ENCODE measurements at places on chromosomes 6 and 20.

DNA sequence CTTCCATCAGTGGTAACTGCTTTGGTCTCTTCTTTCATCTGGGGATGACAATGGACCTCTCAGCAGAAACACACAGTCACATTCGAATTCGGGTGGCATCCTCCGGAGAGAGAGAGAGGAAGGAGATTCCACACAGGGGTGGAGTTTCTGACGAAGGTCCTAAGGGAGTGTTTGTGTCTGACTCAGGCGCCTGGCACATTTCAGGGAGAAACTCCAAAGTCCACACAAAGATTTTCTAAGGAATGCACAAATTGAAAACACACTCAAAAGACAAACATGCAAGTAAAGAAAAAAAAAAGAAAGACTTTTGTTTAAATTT is 6.1 kb downstream of the EDN1 start:
- DNase-seq, result no peak

DNA sequence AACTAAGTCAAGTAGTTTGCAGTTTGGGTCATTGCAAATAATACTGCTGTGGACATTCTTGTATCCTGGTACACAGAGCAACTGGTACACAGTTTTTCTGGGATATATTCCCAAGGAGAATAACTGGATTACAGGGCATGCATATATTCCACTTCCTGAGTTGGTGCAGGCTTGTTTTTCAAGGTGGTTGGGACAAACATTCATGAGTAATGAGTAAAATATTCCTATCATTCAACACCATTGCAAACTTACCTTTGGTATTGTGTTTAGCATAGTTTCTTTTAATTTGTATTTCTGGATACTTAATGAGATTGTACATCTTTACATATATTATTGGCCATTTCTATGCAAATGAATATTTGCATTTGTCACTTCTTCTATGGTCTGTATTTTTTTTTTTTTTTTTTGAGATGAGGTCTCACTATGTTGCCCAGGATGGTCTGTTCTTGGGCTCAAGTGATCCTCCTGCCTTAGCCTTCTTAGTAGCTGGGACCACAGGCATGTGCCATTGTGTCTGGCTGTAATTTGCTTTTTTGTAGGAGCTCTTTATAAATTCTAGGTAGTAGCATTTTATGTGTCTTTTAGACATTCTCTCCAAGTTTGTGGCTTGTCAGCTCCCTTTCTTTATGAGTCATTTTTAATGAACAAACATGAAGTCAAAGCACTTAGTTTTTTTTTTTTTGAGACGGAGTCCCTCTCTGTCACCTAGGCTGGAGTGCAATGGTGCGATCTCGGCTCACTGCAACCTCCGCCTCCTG is 158.7 kb downstream of the SOX4 start:
- no peak for DNase-seq

DNA sequence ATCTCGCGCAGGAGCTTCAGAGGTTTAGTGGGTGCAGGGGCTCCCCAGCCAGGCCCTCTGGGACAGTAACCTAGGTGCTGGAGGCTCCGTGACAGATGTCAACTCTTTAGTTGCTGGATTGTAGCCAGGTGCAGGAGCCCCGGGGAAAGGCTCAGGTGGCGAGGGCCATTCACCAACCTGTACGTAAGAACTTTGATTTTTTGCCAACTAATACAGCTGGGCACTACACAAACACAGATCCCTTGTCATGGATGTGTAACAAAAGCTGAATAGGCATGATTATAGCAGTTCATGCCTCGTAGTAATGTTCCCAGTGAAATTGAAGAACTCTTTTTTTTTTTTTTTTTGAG is 82.6 kb downstream of the CDC5L start:
- no peak for DNase-seq

DNA sequence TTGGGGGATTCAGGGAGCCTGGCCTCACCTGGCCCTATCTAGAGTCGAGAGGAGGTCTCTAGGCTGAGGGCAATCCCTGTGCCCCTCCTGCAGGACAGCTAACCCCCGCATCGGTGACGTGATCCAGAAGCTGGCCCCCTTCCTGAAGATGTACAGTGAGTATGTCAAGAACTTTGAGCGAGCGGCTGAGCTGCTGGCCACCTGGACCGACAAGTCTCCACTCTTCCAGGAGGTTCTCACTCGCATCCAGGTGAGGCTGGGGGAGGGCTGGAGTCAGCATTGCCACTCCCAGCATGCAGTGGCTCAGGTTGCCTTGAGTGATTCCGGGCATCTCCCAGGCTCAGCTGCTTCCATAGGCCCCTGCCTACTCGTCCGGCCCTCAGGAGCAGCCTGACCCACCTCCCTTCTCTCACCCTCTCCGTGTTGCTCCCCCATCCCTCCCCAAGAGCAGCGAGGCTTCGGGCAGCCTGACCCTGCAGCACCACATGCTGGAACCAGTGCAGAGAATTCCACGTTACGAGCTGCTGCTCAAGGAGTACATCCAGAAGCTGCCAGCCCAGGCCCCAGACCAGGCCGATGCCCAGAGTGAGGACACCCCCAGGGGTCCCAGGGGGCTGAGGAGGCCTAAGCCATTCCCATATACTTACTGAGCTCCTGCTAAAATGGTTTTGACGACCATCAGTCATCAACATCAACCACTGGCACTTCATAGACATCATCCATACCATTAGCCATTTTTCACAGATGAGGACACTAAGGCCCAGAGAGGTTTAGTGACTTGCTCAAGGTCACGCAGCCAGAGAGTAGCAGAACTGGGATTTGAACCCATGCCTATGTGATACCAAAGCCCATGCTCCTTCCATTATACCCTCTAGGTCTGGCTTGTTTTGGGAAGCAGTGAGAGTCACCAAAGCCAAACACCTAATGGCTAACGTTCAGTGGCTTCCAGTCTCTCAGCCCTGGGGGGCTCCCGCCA is 8.3 kb downstream of the FGD2 start:
- DNase-seq, result no peak

- no peak for DNase-seq
Measured at GRCh38 chr6:150599199-150600009, at the start of gene PLEKHG1. PLEKHG1 (plus strand) TSS chr6:150599885; CDS start chr6:150733682, 133,797 bp downstream.

- DNase-seq, result no peak
Measured at GRCh38 chr6:163398115-163398514, 16.4 kb upstream of the QKI start.

GRCh38 chr20:50272030-50272723 is 81.5 kb downstream of the CEBPB start:
- DNase-seq, result no peak

GRCh38 chr6:42530751-42531150 is 33.1 kb upstream of the UBR2 start:
- DNase-seq, result no peak

DNA sequence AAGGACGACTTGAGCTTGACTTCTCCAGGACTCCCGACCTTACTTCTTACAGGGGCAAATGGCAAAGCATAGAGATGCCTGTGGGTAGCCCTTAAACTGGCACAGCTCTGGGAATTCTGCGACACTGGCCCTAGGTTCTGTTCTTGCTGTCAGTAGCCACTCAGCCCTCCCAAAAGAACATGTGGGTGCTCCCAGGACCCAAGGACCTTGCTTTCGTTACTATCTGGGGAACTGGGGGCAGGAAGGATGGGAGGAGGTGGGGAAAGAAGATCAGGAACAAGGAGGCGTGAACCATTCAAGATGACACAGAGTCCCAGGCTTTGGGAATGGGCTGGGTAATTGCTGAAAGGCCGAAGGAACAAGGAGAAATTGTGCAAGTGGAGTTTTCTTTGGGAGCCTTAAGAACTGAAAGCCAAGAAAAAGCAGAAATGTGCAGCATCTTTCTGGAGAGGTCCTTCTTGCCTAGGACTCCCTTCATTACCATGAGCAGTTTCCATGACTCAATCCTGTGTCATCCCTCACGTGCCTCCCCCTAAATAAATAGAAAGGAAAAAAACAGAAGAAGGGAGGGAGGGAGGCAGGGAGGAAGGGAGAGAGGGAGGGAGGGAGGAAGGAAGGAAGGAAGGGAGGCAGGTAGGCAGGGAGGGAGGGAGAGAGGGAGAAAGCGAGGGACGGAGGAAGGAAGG is 284.6 kb upstream of the FOXQ1 start:
- DNase-seq, result no peak

- no peak for DNase-seq
Measured at GRCh38 chr6:110681543-110682459, 133.5 kb downstream of the CDK19 start.

GRCh38 chr6:27605401-27606342 is 132.8 kb upstream of the ZNF184 start:
- no peak for DNase-seq

- DNase-seq, result no peak
Measured at GRCh38 chr20:61118429-61119224, 133.4 kb upstream of the CDH4 start.

GRCh38 chr6:24549158-24549557 is 54.4 kb downstream of the ALDH5A1 start:
- no peak for DNase-seq

DNA sequence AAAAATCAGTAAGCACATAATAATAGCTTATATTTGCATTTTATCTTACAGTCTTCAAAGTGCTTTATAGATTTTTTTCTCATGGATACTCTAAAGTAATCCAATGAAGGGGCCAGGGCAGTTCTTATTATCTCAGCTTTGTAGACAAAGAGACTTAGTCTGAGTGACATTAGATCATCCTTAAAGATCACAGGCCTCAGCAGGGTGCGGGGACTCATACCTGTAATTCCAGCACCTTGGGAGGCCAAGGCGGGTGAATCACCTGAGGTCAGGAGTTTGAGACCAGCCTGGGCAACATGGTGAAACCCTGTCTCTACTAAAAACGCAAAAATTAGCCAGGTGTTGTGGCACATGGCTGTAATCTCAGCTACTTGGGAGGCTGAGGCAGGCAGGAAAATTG is 14.5 kb downstream of the FERMT1 start:
- no peak for DNase-seq

- DNase-seq, result no peak
Measured at GRCh38 chr20:48277266-48277665, 492.0 kb upstream of the SULF2 start.

DNA sequence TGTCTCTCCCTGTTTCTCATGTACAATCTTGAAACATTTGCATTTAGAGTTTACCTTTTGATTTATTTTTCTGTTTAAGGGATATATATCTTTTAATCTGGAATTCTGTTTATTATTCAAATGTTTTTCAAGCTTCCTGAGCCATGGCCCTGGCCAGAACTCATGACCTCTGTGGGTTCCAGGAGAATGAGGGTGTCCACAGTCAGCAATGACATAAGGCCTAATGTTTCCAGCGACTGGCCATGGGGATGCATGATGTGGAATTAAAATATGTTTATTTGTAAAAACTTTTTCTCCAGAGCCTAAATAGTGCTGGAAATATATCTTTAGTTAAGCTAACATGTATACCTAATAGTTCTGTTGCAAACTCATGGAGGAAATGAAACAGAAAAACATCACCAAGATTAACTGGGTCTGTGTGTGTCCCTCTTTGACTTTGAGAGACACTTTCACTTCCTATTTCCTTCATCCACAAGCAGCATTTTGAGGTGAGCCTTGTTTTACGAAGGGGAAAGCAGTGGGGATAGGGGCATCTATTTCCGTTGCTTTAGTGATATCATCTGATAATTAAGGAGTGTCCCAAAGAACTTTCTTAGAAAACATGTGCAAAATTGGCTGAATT is 87.6 kb downstream of the SMOC2 start:
- DNase-seq, result no peak

DNA sequence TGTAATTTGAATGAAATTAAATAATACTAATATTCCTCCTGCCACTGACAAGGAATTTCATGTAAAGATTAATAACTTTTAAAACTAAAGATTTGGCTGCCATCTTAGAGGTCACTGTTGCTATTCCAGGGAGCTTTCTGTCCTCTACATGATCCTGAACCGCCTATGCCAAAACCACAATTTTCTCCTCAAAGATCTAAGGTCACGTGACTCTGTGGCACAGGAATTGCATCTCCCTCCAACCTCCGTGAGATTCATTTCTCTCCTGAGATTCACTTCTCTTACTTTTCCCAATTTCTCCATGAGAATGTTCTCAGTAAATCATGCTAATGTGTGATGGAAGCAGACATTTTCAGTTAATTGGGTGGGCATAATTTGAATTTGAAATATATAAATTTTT is 379.6 kb upstream of the TSHZ2 start:
- no peak for DNase-seq

DNA sequence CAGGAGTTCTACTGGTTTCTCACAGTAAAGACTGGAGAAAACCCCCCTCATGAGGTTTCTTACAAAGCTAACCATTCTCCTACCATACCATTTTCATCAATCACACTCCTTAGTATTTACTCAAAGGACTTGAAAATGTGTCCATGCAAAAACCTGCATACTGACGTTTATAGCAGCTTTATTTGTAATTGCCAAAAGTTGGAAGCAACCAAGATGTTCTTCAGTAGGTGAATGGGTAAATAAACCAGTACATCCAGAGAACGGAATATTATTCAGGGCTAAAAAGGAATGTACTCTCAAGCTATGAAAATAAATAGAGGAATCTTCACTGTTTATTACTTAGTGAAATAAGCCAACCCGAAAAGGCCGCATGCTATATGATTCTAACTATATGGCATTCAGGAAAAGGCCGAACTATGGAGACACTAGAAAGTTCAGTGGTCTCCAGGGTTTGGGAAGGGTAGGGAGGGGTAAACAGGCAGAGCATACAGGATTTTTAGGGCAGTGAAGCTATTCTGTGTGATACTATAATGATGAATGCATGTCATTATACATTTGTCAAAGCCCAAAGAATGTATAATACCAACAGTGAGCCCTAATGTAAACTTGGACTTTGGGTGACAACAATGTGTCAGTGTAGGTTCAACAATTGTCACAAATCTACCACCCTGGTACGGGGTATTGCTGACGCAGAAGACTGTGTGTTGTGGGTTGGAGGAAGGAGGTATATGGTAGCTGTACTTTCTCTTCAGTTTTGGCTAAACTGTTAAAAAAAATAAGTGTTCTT is 50.6 kb downstream of the SNX5 start:
- DNase-seq, result no peak

DNA sequence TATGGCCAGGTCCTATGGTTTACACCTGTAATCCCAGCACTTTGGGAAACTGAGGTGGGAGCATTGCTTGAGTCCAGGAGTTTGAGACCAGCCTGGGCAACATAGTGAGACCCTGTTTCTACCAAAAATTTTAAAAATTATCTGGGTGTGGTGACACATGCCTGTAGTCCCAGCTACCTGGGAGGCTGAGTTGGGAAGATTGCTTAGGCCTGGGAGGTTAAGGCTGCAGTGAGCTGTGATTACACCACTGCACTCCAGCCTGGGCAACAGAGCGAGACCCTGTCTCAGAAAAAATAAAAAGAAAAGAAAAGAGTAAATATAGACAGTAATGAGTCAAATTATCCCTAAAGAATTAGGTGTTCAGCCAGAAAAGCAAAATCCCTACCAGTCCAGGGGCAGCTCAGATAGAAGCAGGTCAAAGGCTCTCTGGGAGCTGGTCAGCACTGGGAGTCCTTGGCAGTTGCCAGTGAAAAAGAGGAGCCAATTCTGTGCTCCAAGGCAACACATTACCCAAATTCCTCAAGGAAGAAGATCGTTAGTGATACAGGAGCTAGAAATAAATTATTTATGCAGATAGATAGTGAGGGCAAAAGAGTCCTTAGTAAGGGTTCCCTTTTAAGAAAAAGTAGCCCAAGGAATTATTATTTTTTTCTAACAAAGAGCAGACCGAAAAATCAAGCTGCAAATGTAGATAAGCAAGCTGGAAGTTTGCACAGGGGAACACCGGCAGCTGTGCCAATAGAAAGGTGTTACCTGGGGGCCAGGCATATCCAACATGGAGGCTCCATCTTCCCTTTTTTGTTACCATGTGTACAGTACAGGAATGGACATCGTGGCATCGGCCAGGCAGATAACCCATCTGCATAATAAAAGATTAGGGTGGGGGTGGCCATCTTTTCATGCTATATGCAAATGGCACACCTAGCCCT is 31.4 kb upstream of the SEC63 start:
- no peak for DNase-seq

- no peak for DNase-seq
Measured at GRCh38 chr6:3997177-3997770, 81.7 kb downstream of the FAM217A start.

GRCh38 chr6:143200167-143200770 is 139.6 kb downstream of the AIG1 start:
- no peak for DNase-seq

Measured in bone marrow (tissue), 2 donors.